ENCODE measurements at places on chromosomes 4 and X. TPM values are rescaled to one million over a fixed set of nuclear protein-coding genes. Genes with fewer than 3 reads are reported as not detected.

RIPPLY1 gene
- not detected for polyA plus RNA-seq

FAM200B gene
- polyA plus RNA-seq = 182 TPM

FAM9C gene
- not detected for polyA plus RNA-seq

SAGE1 gene
- not detected for polyA plus RNA-seq

CITED1 gene
- 24.1 TPM for polyA plus RNA-seq

MID1 gene
- 16.6 TPM for polyA plus RNA-seq

LARP7 gene
- polyA plus RNA-seq = 48.2 TPM

CT45A2 gene
- polyA plus RNA-seq = not detected

CXCL3 gene
- polyA plus RNA-seq = 1.1 TPM

DKK2 gene
- polyA plus RNA-seq = 0.33 TPM

PLP1 gene
- 0.88 TPM for polyA plus RNA-seq
